Lower leg skin (tissue), 4 donors: ENCODE measurements at places on chromosomes 12 and 14. TPM values are rescaled to one million over a fixed set of nuclear protein-coding genes. Genes with fewer than 3 reads are reported as not detected.

- DNase-seq: no peak
Observed at GRCh38 chr12:2691006-2691344, 103.8 kb upstream of the FKBP4 start.

DNA sequence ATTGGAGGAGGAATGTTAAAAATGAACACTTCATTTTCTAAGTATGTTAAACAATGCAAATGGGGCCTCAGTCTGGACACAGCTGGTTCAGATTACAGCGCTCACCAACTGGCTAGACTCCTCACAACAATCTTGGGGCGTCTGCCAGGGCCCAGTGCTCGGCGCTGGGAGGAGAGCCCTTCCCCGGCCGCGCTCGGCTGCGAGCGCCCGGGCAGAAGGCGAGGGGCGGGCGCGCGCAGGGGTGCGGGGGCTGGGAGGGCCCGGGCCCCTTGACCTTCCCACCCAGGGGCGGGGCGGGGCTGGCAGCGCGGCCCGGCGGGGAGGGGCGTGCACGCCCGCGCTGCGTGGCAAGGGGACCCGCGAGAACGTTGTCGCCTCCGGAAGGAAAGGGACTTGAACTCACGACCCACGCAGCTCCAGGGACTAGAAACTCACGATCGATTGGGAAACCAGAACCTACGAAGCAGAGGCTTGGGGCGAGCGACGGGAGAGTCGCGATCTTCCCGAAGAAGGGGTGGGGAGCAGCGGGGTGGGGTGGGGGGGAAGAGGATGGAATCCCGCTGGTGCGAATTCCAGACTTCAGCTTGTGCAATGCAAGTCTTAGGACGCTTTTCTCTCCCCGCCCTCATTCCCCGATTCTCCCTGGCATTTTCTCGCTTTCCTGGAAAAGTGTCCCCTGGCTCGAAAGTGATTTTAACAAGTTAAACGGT, at the start of gene FBLN5:
Gene FBLN5, minus strand, starts transcription at position 220 of the 710 bp plus-strand sequence. CDS start 465 bp downstream, outside the sequence.
- DNase-seq: peak; percentile 94

DNA sequence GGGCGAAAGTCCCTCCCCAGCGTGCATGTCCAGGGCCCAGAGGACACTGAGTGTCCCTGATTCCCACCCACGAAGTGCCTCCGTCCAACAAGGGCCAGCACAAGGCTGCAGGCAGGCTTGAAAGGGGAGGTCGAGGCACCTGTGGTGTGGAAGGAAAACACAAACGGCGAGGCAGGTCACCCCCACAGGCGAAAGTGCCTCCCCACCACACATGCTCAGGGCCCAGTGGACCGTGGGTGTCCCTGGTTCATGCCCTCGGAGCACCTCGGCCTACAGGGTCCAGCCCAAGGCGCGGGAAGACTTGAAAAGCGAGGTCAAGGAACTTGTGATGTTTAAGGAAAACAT, 370.4 kb downstream of the ALG10 start:
- no peak for DNase-seq

The RNASE4 gene
- 101 TPM for total RNA-seq

DNA sequence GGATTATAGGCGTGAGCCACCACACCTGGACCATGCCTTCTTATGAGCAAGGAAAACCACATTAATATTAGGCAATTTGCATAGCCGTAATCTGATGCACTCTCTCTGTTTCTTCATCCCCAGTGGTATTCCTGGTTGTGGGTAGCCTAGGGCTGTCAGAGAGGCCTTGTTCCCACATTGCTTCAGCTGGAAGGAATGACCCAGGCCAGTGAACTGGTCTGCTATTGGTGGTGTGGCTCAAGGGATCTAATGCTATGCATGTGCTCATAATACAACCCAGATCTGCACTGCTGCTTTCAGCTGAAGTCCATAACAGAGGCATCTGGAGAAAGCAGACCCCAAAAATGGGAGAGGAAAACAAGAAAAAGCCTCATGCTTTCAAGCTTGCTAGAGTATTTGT, 33.1 kb upstream of the G2E3 start:
- no peak for DNase-seq

GRCh38 chr12:76490763-76491162, 68.8 kb downstream of the OSBPL8 start:
- DNase-seq: no peak

- DNase-seq: no peak
Observed at GRCh38 chr12:42802785-42803189, 213.2 kb upstream of the PRICKLE1 start.

GRCh38 chr14:94904636-94905035, 134.7 kb upstream of the GSC start:
- DNase-seq: no peak

DNA sequence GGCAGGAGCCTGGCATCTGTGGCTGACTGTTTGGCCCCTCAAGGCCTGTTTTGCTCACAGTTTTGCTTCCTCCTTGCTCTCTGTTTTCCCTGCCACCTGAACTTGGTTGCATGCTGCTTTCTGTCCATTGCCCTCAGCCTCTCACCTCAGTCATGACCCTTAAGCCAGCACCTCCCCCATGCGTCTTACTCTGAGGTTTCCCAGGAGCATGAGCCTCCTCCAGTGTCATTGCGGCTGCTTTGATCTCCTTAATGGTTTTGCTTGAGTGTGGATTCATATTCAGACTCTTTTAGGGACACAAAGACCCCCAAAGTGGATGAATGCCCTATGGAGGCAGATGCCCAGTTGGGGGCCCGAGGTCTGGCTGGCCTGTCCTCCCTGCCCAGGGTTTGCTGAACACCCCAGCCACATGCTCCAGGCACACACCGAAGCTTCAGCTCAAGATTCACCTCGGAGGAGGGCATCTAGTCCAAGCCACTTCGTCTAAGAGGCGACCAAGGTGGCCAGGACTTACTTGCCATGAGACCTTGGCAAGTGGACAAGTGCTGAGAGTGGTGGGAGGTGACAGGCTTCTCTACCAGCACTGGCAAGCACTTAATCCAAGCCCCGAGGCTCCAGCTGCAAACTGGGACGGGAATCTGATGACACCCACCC, 95.4 kb upstream of the DIO3 start:
- no peak for DNase-seq

GRCh38 chr12:116964054-116965050, 53.6 kb downstream of the FBXW8 start:
- DNase-seq: no peak
